ENCODE measurements at places on chromosomes 3 and 15. TPM values are rescaled to one million over a fixed set of nuclear protein-coding genes. Genes with fewer than 3 reads are reported as not detected.

GRCh38 chr15:60184579-60184978 lies 180.5 kb downstream of the FOXB1 start:
- no peak overlapping the region for H3K27ac ChIP-seq
- H3K4me3 ChIP-seq, result no peak overlapping the region
- DNase-seq, result no peak
- H3K27me3 ChIP-seq, result no peaks in the 10 kb centered on the region

GRCh38 chr3:178421069-178421468 lies 115.2 kb upstream of the KCNMB2 start:
- no peak overlapping the region for H3K4me3 ChIP-seq
- no peaks in the 10 kb centered on the region for H3K36me3 ChIP-seq
- H3K27ac ChIP-seq, result no peak overlapping the region
- DNase-seq, result no peak
- H3K27me3 ChIP-seq, result no peaks in the 10 kb centered on the region

The LIPH gene
- under 0.01 TPM for total RNA-seq

DNA sequence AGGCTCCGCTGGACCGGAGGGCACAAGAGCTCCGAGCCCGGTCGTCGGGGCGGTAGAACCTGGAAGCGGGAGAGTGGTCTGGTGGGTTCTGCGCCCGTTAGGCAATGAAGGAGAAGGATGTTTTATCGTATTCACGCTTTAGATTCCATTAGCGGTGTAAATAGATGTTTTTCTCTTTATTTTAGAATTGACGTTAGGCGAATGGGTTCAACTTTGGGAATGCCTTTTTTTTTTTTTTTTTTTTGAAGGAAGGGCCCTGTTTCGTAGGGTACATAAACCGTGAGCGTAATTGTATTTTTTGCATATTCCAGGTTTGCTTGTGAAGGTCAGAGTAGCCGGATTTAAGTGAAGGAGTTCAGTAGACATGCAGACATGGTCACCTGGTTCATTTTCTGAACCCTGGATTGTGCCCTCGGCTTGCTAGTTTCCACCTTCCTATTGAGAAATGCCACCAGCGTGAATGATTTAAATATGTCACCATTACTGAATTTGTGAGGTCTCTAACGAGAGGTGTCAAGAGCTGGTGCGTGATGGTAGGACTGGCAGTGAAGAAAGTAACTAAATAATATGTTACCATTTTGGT lies 808 bp downstream of the RBM6 start:
- peak overlapping the region; percentile 98 for H3K27ac ChIP-seq
- H3K36me3 ChIP-seq, result no peaks in the 10 kb centered on the region
- H3K4me1 ChIP-seq, result peaks cover 7% of the 10 kb centered on the region
- no peaks in the 10 kb centered on the region for H3K27me3 ChIP-seq
- H3K4me3 ChIP-seq, result peak overlapping the region; percentile 88
- no peak for DNase-seq

The PLCB2 gene
- 10.6 TPM for total RNA-seq
